ENCODE measurements at places on chromosomes 5 and 9.
A peak's percentile ranks its signal among the peaks of the same experiment; 100 is the strongest.

GRCh38 chr5:143106174-143106573, 297.3 kb downstream of the NR3C1 start:
- peak; percentile 9 for DNase-seq

GRCh38 chr5:177547736-177548135, 6.6 kb downstream of the FAM193B start:
- no peak for DNase-seq

DNA sequence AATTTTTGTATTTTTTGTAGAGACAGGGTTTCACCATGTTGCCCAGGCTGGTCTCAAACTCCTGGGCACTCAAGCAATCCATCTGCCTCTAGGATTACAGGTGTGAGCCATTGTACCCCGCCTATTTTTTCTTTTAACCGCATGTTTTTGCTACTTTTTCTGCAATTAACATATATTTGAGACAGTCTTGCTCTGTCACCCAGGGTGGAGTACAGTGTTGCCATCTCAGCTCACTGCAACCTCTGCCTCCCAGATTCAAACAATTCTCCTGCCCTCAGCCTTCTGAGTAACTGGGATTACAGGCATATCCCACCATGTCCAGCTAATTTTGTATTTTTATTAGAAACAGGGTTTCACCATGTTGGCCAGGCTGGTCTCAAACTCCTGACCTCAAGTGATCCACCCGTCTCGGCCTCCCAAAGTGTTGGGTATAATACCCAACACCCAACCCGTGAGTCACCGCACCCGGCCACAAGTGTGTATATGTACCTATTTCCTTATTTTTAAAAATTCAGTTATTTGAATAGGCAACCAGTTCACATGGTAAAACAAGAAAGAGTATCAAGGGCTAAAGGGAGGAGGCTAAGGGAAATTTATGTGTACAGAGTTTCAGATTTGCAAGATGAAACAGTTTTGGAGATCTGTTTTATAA, 13.3 kb downstream of the PHAX start:
- no peak for DNase-seq

DNA sequence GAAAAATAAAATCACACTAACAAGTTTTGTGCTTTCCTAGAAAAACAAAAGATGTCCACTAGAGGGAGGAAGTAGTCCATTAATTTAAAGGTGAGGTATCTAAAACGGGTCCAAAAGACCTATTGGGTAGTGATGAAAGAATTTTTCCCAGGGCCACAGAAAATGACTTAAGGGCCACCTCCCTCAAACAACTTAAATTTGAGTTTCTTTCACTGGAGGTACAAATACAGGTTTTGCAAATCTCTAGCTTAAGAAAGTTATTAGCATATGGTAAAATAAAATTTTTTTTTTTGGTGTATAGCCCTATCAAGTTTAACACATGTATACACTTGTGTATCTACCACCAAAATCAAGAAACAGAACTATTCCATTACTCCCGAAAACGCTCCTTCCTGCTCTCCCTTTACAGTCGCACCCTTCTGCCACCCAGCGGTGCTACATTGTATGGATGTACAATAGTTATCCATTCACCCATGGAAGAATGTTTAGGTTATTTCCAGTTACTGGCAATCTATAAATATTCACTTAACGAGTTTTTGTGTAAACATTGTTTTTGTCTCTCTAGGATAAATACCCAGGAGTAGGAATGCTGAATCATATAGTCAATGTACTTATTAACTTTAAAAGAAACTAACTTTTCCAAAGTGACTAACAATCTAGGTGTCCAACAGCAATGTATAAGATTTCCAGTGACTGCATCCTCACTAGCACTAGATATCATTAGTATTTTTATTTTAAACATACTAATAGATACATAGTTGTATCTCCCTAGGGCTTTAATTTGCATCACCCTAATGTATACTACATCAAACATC, 21.9 kb downstream of the DEPDC1B start:
- DNase-seq, result peak; percentile 73

DNA sequence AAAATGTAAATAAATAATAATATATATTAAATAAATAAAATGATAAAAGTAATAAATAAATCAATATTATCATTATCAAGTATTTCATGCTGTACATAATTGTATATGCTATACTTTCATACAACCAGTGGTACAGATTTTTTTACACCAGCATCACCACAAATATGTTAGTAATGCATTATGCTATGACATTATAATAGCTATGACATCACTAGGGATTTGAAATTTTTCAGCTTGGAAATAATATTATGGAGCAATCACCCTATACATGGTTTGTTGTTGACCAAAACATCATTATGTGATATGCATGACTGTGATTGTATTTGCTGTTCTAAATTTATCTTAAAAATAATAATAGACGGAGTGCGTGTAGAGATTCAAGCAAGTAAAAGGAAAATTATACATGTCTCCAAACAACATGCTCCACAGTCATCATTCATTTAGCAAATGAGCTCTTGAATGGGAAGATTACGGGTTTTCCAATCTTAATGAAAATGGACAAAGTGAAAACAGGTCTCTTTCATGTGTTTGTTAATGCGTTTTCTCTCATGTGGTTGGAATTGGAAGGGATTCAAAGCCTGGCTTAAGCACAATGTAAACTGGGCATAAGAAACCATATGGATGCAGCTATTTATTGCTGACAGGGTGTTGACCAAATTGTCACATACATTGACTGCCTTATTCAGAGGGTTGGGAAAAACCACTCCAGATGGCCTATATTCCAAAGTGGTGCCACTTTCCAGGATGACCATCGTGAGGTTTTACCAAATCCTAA, 643.0 kb upstream of the RGMB start:
- DNase-seq, result no peak

DNA sequence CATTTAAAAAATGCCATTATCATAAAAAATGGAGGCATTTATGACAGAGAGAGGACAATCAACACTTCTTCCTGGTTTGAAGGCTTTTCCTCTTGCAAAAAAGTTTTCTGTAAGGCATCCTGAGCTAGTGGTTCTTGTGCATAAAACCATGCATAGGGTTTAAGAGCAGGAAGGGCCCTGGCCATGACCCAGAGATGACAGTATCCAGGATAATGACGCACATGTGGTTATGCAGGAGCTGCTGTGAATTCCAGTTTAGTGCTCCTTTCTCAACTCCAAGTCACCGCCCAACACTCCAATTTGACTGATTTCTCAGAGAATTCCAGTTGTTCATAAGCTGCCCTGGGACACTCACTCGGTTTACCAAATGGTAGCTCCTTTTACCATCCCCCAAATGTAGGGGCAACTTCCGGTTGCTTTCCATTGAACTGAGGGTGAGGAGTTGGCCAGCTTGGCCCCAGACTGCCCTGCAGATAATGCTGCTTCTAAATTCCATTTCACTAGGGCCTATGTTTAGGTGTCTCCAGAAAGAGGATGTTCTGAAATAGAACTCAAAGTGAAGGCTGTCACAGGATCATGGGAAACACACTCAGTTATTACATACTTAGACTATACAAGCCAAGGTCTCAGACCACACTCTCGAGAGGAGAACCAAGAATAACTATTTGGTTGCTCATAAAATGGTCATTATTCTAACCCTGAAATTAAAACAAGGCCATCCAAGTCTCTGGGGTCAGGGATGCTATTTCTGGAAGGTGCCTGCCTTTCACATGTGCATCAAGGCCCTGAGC, 179.1 kb downstream of the SLIT3 start:
- no peak for DNase-seq

DNA sequence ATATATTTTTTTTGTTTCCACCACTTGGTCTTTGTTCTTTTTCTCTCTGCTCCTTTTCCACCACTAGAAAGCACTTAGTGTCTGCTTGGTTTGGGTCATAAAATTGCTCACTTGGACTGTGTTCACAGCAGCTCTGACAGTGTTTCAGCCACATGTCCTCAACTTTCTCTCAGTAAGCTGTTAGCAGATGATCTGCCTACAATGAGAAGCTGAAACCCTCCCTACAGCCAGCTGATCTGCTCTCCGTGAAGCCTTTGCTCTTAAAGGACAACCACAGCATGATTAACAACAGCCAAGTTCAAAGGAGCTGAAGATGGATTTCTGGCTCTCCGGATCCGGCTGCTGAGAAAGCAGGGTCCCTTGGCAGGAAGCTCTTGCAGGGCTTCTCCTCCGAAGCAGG, 31.6 kb downstream of the PRLR start:
- no peak for DNase-seq

GRCh38 chr5:65244031-65244430, 237.7 kb downstream of the ADAMTS6 start:
- DNase-seq, result no peak

- no peak for DNase-seq
These were observed 44.0 kb upstream of the XPA start for GRCh38 chr9:97740848-97741821.

- DNase-seq, result no peak
These were observed 191.5 kb upstream of the GNA14 start for GRCh38 chr9:77839459-77840140.

- DNase-seq, result no peak
These were observed 2.5 kb downstream of the LPAR1 start for GRCh38 chr9:111035543-111036428.

DNA sequence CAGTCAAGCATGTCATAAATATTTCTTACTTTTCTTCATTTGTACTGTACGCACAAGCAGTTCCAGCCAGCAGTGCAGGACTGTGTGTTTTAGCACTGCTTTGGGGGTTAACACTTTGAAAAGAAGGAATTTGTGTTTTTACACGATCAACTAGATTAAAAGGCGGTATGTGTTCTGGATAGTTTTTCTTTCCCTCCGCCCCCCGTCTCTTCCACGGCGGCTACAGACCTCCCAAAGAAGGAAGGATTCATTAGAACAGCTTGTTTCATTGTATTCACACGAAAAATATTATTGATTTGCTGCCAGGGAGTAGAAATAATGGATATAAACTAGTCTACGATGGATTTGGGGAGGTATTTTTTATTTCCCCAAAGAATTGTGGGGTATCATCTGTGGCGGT, 336.8 kb upstream of the RFX3 start:
- no peak for DNase-seq

DNA sequence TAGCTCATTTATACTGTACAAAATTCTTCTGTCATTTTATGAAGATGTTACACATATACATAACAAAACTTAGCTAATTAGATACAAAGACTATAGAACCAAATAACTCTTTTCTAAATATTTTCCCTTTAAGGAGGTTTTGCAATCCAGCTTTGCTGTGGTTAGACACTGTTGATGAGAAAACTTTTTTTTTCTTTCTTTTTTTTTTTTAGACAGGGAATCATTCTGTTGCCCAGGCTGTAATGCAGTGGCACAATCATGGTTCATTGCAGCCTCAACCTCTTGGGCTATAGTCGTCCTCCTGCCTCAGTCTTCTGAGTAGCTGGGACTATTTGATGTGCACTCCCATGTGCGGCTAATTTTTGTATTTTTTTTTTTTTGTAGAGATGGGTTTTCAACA, 38.5 kb upstream of the CDKN2B start:
- DNase-seq, result no peak

DNA sequence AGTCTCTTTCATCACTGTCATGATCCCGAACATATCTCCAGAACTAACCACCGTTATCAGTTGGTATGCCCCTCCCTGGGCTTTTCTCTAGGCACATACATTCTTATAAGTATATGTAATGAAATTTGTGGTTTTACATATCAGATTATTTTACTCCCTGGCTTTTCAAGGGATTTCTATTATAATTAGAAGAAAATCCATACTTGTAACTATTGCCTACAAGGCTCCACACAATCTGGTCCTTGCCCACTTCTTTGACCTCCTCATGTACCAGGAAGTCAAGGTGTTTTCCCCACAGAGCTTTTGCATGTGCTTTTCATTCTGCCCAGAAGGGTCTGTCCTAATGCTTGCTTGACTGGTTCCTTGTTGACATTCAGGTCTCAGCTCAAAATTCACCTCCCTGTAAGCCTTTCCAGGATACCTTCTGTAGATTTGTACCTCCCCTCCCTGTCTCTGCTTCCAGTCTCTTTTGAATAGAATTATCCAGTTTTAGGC, 33.6 kb upstream of the HSD17B4 start:
- no peak for DNase-seq

GRCh38 chr9:6838158-6838557, 80.4 kb downstream of the KDM4C start:
- no peak for DNase-seq

DNA sequence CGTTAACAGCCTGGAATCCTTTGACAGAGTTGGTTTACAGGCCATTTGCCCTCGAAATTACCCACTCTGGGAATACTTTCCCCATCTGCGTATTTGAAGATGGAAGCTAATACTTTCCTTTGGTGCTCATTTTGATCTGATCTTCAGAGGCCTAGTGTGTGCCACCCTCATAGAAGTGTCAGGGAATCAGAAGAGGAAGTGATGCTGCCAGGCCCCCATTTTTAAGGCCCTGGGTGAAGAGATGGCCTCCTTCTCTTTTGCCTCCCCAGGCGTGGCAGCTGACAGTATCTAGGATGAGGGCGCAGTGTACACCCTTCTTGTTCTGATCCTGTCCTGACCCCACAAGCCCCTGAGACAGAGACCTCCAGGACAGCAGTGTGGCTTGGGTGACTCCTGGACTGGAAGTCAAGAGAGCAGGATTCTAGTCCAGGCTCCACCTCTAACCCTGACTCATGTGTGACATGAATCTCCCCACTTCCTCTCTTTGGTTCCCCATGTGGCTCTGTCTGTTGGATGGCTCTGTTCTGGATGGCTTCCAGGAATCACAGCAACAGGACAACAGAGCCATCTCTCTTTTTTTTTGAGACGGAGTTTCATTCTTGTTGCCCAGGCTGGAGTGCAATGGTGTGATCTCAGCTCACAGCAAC, 27.8 kb downstream of the CSF1R start:
- DNase-seq, result peak; percentile 62

DNA sequence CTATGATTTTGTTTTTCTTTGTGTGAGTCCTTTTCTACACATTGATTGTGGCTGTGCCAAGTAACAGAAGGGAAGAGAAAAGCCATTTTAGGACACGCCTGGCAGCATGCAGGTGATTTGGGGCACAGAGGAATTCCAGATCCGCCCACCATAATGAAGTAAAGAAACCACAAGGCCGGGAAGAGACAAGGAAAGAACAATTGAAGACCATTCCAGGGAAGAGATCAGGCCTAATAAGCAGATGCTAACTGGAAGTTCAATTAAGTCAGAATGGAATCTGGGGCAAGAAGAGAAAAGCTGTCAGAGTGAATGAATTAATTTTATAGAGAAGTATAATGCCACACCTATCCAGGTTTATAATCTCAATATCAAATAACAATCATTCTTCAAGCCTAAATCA, 110.2 kb upstream of the ISL1 start:
- no peak for DNase-seq

GRCh38 chr5:61618577-61618976, 286.5 kb downstream of the ZSWIM6 start:
- DNase-seq, result no peak

- DNase-seq, result no peak
These were observed 4.1 kb downstream of the TRIM23 start for GRCh38 chr5:65620021-65620420.

- no peak for DNase-seq
These were observed 113.2 kb downstream of the SLC25A46 start for GRCh38 chr5:110852053-110852452.
